ENCODE measurements at places on chromosomes 6 and 20.

DNA sequence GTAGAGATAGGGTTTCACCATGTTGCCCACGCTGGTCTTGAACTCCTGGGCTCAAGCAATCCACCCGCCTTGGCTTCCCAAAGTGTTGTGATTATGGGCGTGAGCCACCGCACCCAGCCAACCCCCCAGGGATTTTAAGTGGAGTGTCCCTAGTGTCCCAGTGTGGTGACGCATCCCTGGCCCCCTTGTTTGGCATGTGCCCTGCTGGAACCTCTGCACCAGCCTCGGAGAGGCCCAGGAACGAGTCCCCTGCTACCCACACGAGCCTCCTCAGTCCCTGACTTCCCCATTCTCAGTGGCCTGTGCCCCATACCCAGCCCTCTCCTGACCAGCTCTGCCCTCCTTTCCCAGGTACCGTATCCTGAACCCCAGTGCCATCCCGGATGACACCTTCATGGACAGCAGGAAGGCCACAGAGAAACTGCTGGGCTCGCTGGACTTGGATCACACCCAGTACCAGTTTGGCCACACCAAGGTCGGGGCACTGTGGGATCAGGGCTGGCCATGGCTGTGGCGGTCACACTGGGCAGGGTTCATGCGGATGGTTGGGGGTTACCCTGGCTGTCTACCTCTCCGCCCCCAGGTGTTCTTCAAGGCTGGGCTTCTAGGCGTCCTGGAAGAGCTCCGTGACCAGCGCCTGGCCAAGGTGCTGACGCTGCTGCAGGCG is 37.2 kb downstream of the MYH7B start:
- no peak for DNase-seq

- DNase-seq: no peak
Measured at GRCh38 chr20:23299673-23300050, 50.9 kb upstream of the NXT1 start.

GRCh38 chr20:17710379-17711266 is 10.9 kb downstream of the BANF2 start:
- DNase-seq: no peak

- DNase-seq: no peak
Measured at GRCh38 chr6:125346926-125347563, 45.3 kb upstream of the HDDC2 start.

DNA sequence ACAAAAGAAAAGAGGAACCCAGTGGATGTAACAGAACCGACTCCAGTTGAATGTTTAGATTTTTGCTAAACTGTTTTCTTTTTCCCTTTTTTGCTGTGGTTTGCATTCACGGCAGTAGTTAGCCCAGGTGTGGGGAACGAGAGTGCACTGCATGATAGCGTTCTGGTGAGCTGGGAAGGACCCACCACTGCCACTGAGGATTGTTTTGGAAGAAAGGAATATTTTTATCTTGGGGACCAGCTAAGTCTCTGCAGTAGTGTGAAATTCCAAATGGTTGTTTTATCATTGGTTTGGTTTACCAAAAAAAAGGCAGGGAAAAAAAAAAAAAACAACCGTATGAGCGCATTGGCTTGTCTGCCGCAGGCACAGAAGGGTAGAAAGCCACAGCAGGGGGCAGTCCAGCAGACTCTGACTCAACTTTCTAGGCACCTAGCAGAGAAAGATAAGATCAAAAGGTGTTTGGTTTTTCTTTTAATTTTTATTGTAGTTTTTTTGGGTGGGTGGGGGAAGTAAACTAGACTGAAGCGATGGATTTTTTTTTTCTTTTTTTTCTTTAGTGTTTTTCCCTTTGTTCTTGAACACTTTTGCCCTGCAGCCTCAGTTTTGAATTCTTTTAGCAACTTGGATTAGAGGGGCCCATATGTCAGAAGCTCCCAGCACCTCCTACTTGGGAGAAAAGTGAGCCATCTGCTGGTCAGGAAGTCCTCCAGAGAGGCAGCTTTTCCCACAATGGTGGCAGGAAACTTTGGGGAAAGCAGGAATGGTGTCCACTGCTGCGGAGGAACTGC is 13.5 kb upstream of the RAB5IF start:
- DNase-seq: no peak

GRCh38 chr20:13700761-13701160 is 62.0 kb upstream of the TASP1 start:
- DNase-seq: no peak

DNA sequence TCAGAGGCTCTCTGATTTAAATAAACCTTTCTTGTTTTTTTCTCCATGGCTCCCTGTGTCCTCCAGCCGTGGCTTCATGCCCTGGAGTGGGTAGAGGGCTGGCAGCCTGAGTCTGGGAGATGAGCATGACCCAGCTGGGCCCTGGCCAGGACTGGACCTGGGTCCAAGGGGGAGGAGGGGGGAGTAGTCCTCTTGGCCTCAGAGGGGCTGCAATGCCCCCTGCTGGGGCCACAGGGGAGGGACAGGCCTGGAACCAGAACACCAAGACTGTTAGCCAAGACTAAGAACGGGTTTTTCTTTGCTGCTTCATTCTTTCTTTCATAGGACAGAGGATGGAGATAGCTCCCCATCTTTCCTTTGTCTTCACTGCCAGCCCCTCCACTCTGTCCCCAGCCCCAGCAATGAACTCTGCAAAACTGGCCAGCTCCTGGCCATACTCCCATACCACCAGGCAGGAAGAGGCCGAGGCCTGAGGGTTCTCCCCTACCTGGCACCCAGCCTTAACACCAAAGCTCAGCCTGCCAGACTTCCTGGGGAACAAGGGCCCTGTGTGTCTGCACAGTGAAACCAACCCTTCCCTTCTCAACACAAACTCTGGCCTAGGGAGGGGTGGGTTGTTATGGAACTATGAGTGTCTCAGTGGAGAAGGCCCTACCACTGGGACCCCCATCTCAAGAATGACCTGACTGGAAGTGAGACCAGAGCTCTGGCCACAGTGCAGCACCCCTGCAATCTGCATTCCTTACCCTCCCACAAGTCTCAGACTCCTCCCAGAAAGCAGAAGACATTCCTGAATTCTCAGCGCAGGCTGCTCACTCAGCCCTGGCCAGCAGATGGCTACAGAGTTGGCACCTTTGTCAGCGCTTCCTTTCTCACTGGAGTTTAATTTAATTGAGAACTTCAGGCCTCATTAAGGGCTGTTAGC is 11.0 kb downstream of the SLC29A1 start:
- peak; percentile 60 for DNase-seq

Data from pancreas (tissue), 10 donors.